ENCODE measurements at places on chromosomes 2 and 18.

- no peak for DNase-seq
Observed at GRCh38 chr2:156784020-156784701, 348.0 kb downstream of the GPD2 start.

- DNase-seq = no peak
Observed at GRCh38 chr18:9706081-9706935, 1.8 kb upstream of the RAB31 start.

GRCh38 chr18:44678725-44679055 lies 2.0 kb upstream of the SETBP1 start:
- no peak for DNase-seq

- DNase-seq = no peak
Observed at GRCh38 chr18:3411854-3412268, 38.1 kb upstream of the TGIF1 start.

GRCh38 chr2:140085674-140086073 lies 1305.5 kb upstream of the NXPH2 start:
- no peak for DNase-seq

DNA sequence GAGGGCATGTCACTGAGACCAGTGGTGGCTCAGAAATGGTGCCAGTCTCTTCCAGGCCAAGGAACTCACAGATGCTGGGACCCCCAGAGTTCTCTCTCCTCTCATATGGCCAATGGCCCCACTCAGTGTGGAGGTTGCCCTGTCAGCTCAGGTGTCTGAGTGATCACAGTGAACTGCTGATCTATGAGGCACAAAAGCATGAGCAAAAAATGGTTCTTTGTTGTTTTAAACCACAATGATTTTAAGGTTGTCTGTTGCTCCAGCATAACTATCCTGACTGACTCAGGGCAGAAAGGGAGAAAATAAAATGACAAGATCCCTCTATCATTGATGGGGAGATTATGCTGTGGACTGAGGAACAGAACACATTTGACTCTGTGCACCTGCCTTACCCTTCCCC lies 57.8 kb downstream of the FBLN7 start:
- DNase-seq = no peak

- DNase-seq = no peak
Observed at GRCh38 chr18:7363338-7363737, 132.4 kb downstream of the LRRC30 start.

GRCh38 chr18:48342125-48342524 lies 67.1 kb downstream of the ZBTB7C start:
- no peak for DNase-seq

DNA sequence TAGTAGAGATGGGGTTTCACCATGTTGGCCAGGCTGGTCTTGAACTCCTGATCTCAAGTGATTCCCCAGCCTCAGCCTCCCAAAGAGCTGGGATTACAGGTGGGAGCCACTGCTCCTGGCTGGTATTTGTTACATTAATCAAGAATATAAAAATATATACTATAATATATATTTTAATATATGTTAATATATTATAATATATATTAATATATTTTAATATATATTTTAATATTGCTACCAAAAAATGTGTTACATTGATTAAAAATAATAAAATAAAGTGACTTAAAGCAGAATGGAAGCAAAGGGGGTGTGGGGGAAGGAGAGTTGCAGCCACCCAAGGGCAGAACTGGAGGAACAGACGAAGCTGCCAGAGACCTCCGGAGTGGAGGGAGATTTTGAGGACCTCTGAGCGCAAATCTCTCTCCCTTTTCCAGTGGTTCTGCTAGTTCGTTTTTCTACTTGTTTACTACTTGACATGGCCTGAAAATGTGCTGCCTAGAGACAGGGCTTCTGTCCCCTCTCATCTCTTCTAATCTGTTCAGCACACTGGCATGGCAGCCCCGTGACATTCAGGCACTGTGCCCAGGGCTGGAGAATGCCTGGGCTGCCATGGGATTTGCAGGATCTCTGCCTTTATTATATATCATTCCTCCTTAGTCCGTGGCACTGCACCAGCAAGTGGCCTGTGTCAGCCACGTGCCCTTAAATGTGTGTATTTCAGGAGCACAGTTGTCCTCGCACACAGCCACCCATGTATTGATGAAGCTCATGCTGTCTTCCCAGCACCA lies 47.9 kb upstream of the RAB12 start:
- DNase-seq = no peak

DNA sequence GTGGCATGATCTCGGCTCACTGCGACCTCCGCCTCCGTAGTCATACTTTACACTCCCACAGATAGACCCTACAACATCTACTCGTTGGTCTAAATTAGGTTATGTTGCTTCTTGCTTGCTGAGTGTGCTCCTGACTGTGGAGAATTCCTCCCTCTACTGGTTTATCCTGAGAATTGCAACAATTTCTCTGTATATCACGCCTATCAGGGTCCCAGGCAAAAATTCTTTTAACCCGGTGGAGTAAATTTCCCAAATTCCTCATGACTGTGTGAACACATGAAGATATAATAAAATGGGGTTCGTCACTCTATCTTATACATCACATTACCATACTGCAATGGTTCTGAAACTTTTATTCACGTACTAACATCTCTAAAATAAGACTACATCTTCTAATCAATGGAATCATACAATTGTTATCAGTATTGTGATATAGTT lies 156.7 kb downstream of the EVA1A start:
- no peak for DNase-seq

DNA sequence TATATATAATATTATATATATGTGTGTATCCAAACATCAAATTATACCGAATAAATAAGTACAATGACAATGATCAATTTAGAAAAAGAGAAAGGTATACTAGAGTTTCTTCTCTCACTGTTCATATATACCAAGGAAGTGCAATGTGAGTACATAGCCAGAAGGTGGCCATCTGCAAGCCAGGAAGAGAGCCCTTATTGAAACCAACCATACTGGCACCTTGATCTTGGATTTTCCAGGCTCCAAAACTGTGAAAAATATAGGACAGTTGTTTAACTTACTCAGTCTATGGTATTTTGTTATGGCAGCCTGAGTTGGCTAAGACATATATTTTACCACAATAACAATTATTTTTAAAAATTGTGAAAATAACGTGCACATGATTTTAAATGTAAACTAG lies 1490.2 kb upstream of the SLC39A10 start:
- DNase-seq = no peak

DNA sequence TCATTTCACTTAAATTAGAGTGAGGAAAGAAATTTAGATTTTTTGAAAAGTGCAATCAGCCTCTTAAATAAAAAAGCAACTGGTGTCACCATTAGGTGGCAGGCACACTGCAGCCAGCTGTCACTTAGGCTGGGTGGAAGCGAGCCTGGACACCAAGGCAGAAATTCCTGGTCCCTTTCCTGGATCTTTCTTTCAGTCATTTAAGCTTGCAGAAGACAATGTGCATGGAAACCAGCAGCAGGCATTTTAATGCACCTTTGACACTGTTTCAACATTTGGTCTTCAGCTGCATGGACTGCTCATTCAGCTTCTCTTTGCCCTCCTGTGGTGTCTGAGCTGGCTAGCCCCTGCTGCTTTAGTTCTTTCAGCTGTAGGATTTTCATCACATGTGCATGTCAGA lies 61.0 kb downstream of the AQP4 start:
- no peak for DNase-seq

DNA sequence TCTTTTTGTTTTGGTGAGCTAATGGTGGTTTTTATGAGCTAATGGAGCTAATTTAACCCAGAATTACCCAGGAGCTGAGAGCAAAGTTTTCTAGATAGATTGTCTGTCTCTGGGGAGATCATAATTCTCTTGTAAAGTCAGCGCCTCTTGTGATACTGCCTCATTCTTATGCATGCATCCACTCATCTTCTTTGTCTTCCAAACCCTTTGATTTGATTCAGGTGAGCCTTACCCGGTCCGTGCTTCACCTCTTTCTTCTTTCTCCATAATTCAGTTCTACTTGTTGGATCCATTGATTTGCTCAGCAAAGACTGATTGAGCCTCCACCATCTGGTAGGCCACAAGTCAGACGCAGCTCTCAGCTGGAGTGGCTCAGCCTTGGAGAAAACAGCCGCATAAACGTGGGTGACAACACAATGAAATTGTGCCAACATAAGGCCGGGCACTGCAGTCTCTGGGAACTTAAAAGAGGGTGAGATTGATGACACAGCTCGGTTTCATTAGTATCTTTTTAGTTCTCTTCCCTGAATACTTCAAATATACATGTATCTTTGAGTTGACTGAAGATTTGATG lies 158.5 kb upstream of the SH3BP4 start:
- no peak for DNase-seq

GRCh38 chr18:59011786-59012185 lies 127.9 kb upstream of the SEC11C start:
- no peak for DNase-seq

- no peak for DNase-seq
Observed at GRCh38 chr2:101740555-101740964, 43.1 kb downstream of the MAP4K4 start.

- no peak for DNase-seq
Observed at GRCh38 chr2:168392024-168392423, 64.0 kb upstream of the CERS6 start.

DNA sequence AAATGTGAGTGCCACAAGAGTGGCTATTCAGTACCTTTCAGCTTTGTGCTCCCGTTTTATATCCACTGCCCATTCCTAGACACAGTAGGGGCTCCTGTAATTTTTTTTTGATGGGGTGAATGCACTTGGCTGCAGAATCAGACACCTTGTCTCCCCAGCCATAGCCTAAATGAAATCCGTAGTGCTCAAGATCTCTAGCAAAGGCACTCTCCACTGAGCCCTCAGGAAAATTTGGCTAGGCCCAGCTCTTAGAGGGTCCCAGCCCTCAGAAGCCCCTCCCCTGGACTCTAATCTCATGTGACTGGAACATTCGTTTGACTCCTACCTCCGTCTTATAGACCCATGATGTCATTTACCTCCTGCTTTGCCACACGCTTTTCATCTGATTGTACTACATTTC lies 323.9 kb downstream of the SMAD2 start:
- no peak for DNase-seq

GRCh38 chr2:203710226-203710625 lies 3.8 kb downstream of the CD28 start:
- no peak for DNase-seq

GRCh38 chr18:8562919-8563318 lies 46.3 kb upstream of the RAB12 start:
- DNase-seq = no peak

DNA sequence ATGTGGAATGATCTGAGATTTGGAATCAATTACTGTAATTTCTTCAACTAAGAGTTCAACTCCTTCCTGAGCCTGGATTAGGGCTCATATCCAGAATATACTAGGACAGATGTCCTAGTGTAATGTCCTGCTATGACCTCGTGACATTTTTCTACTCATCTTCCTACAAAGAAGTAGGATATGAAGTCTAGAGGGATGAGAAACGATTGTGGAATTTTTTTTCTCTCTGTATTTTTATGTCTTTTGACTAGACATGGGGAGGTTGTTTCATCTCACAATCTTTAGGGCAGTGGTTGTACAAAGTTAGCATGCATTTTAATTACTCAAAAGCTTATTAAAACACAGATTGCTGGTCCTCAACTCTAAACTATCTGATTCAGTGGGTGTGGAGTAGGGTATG lies 203.0 kb downstream of the PARD3B start:
- no peak for DNase-seq

DNA sequence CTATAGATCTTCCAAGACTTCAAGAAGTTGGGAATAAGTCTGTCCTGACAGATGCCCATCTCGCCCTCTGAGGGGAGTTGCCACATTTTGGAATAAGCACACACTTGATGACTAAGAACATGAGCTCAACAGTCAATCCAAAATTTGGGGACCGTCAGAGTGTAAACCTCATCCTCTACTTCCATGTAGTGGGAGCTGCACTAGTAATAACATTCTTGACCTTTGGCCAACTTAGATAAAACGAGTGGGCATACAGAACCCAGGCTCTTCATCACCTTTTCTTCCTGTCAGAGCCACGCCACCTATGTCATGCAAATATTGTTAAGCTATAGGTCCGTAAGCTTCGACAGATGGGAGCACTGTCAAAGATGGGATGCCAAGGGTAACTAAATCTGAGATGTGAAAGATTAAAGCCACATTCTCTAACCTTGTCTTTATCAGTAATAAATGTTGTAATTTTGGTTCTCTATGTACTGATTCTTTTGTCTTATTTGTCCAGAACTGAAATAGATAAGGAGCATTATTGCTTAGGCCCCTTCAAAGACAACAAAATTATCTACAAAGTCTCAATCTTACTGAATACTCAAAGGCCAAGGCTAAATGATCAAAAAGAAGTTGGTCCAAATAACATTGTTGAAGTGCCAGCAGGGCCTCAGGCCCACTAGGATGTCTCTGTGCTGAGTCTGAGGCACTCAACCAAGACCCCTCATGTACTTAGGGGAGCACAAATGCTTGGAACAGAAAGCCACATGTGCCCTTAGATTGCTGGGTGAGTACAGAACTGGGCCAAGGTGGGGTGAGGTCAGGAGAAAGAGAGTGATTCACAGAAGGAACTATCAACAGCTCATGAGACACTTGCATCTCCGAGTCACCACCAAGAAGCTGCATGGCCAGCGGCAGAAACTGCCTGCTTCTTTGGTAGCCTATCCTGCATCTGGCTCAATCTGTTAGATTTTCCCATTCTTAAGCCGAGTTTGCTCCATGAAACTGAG lies 15.0 kb downstream of the CDH2 start:
- no peak for DNase-seq

- no peak for DNase-seq
Observed at GRCh38 chr18:3595369-3596273, 145.6 kb downstream of the TGIF1 start.

- no peak for DNase-seq
Observed at GRCh38 chr2:206289391-206289790, 14.9 kb downstream of the ZDBF2 start.

GRCh38 chr2:148167855-148168254 lies 147.0 kb downstream of the MBD5 start:
- no peak for DNase-seq

GRCh38 chr18:74281980-74282754 lies 9.6 kb downstream of the CYB5A start:
- no peak for DNase-seq

- DNase-seq = no peak
Observed at GRCh38 chr2:118986738-118987137, 44.7 kb downstream of the MARCO start.

DNA sequence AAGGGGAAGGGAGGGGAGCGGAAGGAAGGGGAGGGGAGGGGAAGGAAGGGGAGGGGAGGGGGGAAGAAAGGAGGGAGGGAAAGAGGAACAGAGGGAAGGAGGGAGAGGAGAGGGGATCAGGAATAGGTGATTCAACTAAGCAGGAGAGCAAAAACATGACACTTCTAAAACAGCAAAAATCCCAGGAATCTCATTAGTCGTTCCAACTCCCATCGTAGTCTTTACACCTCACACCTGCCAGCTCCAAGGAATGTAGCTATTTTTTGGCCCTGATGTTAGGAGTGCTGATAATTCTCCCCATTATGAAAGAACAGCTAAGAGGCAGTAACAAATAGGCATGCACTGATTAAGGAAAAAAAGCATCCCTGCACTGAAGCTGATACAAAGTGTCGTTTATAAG lies 709.9 kb upstream of the PKDCC start:
- no peak for DNase-seq

- DNase-seq = no peak
Observed at GRCh38 chr2:135603543-135603942, 72.3 kb downstream of the R3HDM1 start.

- DNase-seq = no peak
Observed at GRCh38 chr2:216873573-216873972, 13.7 kb upstream of the TNP1 start.

- no peak for DNase-seq
Observed at GRCh38 chr2:233822781-233823730, 31.3 kb downstream of the HJURP start.
